Activated naive CD4-positive, alpha-beta T cell treated with anti-CD3 and anti-CD28 coated beads for 36 hours (primary cell): ENCODE measurements at places on chromosomes 2 and 18. TPM values are rescaled to one million over a fixed set of nuclear protein-coding genes. Genes with fewer than 3 reads are reported as not detected.

DNA sequence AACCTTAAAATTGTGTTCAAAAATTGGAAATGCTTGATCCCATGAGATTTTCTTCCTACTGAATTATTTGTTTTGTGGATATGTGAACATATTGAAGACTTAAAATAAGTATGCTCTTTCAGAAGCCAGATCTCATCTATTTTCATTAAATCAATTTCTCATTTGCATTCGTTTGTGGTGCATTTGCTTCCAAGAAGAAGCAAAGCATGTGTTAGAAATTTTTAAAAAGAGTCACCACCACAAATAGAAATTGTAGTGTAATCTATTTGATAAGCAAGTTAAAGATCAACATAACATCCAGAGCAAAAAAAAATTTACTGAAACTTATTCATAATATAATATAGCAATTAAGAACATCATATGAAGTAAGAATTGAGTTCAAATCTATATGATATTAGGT lies 300.9 kb upstream of the SYT4 start:
- H3K27me3 ChIP-seq, result no peaks in the 10 kb centered on the region
- no peaks in the 10 kb centered on the region for H3K36me3 ChIP-seq

HADHA gene
- 123 TPM for total RNA-seq

- peaks cover 21% of the 10 kb centered on the region for H3K4me1 ChIP-seq
- no peaks in the 10 kb centered on the region for H3K36me3 ChIP-seq
- H3K27ac ChIP-seq, result no peak overlapping the region
- DNase-seq, result no peak
- H3K27me3 ChIP-seq, result no peaks in the 10 kb centered on the region
These were observed 3.3 kb upstream of the ADAM17 start for GRCh38 chr2:9558948-9559381.

DNA sequence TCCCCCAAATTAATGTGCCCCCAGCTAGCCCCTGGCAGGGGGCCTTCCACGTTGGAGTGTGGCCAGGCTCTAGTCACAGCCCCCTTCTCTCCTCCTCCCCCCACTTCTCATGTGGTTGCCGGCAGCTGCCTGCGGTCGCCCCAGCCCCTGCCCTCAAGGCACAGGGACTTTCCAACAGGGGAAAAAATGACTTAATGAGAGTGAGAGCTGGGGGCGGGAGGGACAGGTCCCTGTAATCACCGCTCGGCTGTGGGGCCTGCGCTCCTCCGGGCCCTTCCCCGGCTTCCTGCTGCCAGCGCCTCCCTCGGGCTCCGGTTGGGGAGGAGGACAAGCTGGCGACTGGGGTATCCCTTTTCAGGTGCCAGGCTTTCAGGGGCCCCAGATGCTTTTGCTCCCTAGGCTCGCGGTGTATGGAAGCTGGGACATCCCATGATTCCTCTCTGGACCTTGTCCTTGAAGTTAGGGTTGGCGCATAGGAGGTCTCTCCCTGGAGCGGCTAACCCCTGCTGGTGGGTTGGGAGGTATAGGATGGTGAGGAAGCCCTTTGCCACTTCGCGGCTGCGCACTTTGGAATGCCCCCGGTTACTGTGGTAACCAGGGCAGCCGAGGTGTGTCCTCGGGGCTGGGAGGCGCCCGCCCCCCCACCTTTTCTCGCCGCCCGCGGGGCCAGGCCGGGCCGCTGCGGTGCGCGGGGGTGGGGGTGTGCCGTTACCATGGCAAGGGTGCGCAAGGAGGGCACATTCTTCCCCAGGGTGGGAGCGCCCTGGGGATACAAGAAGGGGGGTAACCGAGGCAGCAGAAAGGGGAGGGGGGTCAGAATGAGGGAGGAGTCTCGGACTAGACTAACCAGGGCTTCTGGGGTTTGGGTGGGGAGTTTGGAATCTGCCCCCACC lies 16.1 kb downstream of the WNT10A start:
- DNase-seq, result peak; percentile 96
- H3K36me3 ChIP-seq, result peaks cover 2% of the 10 kb centered on the region
- peak overlapping the region; percentile 69 for H3K27ac ChIP-seq
- H3K4me1 ChIP-seq, result peaks cover 54% of the 10 kb centered on the region
- peak overlapping the region; percentile 22 for H3K4me3 ChIP-seq

YES1 gene
- 8.3 TPM for total RNA-seq

FLACC1 gene
- 0.84 TPM for total RNA-seq

DNA sequence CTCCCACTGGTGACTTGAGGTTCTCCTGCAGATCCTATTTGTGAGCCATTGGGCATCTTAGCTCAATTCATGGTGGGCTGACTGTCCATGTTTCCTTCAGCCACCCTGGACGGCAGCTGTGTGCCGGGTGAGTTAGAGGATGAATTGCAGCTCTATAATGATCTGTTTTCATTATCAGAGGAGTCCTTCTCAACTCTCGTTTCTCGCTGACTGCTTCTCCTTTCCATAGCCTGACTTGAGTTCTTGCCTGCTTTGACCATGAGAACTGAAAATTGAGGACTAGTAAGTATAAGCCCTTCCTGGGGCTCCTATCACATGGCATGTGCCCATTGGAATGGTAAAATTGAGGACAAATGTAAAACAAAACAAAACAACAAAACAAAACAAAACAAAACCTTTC lies 121.8 kb downstream of the CDC42EP3 start:
- H3K36me3 ChIP-seq, result no peaks in the 10 kb centered on the region
- H3K27ac ChIP-seq, result no peak overlapping the region
- H3K4me3 ChIP-seq, result no peak overlapping the region
- peaks cover 4% of the 10 kb centered on the region for H3K4me1 ChIP-seq
- DNase-seq, result no peak
- H3K27me3 ChIP-seq, result no peaks in the 10 kb centered on the region

PLGLB2 gene
- total RNA-seq, result 0.10 TPM

GRCh38 chr2:48227617-48228344 lies 302.2 kb upstream of the STON1 start:
- no peak overlapping the region for H3K27ac ChIP-seq
- H3K27me3 ChIP-seq, result no peaks in the 10 kb centered on the region
- DNase-seq, result no peak
- H3K36me3 ChIP-seq, result no peaks in the 10 kb centered on the region

DNA sequence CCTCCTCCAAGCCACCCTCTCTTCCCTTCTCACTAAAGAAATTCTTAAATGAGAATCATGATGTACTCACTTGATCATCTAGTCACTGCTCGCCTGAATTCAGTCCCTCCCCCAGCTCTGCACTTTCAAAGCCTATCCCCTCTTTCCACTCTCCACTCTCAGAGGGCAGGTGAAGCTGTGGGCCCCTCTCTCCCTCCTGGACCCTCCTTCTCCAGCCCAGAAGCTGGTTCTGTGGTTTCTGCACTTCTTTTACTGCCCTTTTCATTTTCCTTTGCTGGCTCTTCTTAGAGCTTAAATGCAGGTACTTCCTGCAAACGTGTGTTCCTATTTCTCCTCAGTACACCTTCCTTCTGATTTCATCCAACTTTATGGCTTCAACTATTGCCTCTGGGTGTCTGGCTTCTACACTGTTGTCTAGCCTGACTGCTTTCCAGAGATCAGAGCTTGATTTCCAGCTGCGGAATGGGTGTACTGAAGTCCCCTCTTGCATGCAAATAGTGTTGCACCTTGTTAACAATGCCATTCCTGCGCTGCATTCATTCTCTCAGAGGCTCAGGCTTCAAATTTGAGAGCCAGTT lies 15.3 kb upstream of the TXNDC2 start:
- DNase-seq, result no peak
- no peaks in the 10 kb centered on the region for H3K4me1 ChIP-seq
- peaks cover 10% of the 10 kb centered on the region for H3K27me3 ChIP-seq

DNA sequence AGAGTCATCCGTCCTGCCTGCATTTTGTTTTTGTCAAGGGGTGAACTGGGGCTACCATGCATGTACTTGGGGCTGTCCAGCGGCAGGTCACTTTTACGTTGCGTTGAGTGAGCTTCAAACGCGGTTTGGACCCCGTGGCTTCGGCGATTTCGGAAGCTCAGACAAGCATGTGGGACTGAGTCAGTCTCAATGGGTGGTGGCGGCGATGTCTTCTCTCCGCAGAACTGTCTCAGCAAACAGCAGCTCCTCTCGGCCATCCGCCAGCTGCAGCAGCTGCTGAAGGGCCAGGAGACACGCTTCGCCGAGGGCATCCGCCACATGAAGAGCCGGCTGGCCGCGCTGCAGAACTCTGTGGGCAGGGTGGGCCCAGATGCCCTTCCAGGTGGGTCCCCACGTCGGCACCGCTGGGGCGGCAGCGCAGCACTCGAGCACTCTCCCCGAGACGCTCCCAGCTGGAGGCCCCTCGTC lies 21.3 kb downstream of the FBLN7 start:
- no peaks in the 10 kb centered on the region for H3K36me3 ChIP-seq
- H3K4me1 ChIP-seq, result peaks cover 35% of the 10 kb centered on the region
- no peak overlapping the region for H3K4me3 ChIP-seq
- no peak overlapping the region for H3K27ac ChIP-seq
- DNase-seq, result no peak

DNA sequence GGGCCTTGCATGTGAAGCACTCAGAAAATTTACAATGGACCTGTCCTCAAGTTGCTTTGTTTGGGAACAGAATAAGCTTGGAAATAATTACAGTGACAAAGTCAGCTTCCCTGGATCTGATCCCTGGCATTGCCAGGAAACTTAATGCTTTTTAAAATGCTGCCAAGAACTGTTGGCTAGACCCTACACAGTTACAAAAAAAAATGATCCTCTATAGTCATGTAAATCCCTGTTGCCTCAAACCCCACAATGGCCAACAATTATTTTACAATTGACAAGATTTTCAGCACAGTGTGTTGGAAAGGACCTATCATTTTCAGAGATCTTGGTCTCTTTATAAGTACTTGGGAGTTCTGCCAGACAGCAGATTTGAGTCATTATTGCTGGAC lies 470.4 kb upstream of the ACVR2A start:
- no peak overlapping the region for H3K27ac ChIP-seq
- peaks cover 11% of the 10 kb centered on the region for H3K4me1 ChIP-seq
- no peak overlapping the region for H3K4me3 ChIP-seq
- no peaks in the 10 kb centered on the region for H3K27me3 ChIP-seq
- DNase-seq, result no peak

DNA sequence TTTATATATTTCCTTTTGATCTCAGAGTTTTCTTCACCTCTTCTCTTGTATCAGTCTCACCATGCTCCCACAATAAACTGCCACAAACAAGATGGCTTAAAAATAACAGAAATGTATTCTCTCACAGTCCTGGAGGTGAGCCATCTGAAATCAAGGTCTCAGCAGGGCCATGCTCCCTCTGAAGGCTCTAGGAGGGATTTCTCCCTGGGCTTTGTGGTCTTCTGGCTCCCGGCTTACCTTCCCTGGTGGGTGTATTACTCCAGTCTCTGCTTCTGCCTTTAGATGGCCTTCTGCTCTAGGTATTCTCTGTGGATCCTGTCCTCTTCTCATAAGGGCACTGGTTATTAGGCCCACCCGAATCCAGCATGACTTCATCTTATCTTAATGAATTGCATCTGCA lies 994.7 kb upstream of the POU3F3 start:
- no peak overlapping the region for H3K27ac ChIP-seq
- H3K4me3 ChIP-seq, result no peak overlapping the region
- H3K27me3 ChIP-seq, result no peaks in the 10 kb centered on the region
- no peaks in the 10 kb centered on the region for H3K4me1 ChIP-seq
- no peak for DNase-seq
- H3K36me3 ChIP-seq, result no peaks in the 10 kb centered on the region

- H3K27me3 ChIP-seq, result no peaks in the 10 kb centered on the region
- no peaks in the 10 kb centered on the region for H3K36me3 ChIP-seq
- H3K4me3 ChIP-seq, result no peak overlapping the region
- DNase-seq, result no peak
These were observed 12.2 kb downstream of the CCDC68 start for GRCh38 chr18:54947091-54947490.
